ENCODE measurements at places on chromosomes 11 and 22.

DNA sequence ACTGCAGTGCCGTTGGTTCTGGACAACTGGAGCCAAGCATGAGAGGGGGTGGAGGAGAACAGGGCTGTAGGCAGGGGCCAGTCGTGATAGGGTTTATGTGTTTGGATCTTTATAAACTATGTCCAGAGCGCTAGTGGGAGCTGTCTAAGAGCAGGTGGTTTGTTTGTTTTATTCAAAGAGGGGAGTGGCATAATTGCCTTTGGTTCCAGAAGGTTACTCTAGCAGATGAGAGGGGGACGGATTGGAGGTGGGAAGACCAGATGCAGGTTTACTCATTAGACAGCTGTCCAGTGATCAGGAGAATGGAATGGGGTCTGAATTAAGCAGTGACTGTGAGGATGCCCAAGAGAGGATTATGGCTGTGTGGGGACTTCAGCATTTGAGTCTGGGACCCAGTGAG lies 109.3 kb upstream of the TBCEL start:
- no peak for DNase-seq

DNA sequence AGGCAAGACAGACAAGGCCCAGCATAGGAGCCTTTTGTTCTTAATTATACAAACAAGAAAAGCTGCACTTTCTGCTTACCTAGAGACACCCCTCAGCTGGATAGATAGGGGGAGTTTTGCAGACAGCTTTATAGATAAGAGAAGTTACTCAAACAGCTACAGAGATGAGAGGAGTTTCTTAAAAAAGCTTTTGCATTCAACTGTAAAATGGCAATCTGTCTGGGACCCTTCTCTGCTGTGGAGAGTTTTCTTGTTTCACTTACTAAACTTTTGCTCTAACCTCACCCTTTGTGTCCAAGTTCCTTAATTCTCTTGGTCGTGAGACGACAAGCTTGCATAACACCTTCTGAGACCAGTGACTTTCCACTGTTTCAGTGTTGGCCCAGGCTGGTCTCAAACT lies 103.8 kb upstream of the CHORDC1 start:
- no peak for DNase-seq

DNA sequence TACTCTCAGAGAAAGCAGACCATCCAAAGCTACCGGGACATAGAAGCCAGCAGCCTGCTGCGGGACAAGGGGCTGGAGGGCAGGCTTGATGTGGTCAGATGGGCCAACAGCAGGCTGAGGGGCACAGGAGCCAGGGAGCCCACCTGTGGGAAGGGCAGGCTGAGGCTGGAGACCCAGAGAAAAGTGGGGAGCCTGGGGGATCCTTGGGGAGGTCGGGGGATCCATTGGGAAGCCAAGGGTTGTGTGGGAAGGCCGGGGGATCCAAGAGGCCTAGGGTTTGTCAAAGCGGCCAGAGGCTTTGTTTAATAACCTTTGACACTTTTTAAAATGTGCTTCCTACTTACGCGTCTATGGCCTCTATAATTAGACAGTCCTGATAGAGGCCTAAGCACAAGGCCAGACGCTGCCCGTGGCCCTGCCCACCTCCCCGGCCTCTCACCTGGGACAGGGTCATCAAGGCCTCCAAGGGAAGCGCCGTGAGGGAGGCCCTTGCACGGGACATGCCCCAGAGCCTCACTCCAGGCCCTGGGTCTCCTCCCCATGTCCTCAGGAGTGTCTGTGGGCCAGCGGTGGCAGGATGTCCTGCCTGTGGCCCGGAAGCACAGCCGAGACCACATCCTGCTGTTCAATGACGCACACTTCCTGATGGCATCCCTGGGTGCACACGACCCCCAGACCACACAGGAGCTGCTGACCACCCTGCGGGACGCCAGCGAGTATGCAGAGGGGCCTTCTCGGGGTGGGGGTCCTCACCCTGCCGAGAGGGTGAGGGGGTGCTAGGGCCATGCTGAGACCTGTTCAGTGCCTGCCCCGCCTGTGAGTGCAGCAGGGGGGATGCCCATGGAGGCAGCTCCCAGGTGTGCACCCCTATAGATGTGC lies 8.6 kb upstream of the GTSE1 start:
- DNase-seq = no peak

DNA sequence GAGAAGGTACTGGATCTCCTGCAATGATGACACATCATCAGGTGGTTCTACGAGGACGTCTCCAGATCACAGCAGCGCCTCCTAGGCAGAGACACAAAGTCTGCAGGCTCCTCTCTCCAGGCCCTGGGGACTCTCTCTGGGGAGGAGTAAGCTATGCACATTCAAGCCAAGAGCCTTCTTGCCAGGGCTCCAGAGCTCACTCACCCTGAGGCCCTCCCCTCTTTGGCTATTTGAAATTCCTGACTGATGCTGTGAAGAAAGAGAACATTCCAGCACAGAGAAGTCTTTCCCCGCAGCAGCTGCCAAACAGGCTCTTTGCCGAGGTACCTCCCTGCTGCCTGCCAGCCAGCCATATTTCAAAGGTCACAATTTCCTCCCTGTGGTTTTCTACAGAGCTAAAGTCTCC lies 204.9 kb downstream of the CSNK2A3 start:
- DNase-seq = no peak

- DNase-seq = no peak
These were observed 145.0 kb upstream of the THY1 start for GRCh38 chr11:119567688-119568582.

- DNase-seq = no peak
These were observed 359.0 kb downstream of the JRKL start for GRCh38 chr11:96748639-96749370.

- peak; percentile 81 for DNase-seq
These were observed 19.3 kb downstream of the RRP7A start for GRCh38 chr22:42500161-42500835.

DNA sequence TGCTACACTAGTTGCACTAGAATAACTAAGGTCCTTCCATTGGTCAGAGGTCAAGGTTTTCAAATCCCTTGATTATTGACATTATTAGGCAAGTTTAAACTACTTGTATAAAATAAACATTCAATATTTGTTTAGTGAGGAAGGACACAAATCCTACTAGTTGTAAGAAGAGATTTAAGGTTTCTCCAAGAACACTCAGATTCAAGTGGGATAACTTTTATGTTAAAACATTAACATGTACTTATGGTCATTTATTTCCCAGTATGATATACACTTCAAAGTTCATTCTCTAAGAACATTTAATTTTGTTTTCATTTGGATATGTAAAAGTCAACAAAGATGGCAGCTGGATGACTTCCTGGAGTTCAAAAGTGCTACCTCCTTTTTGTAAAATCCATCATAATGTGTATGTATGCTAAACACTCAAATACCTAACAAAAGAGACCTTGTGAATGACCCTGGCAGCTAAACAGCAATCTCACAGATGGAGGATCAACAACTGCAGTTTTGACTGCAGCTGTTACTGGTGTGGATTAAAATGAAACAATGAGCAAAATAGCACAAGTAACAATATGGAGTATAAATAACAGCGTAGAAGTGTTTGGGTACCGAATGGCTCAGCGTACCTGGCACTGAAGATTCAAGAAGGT lies 1.5 kb downstream of the CCDC90B start:
- DNase-seq = no peak

DNA sequence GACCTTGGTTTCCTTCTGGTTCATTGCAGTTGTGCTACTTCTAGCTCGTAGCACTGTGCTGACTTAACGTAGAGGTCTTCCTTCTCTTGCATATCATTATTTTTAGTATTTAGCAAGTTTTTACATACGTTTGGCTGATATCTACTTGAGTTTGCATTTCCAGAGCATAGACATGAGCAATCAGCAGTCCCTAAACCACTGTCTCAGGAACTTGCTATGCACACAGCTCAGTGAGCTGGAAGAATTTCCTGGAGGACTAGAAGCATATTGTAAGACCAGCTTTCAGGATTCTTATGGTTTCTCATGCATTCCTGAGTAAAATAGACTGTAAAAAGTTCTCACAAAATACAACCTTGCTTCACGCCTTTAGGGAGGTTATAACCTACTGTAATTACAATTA lies 226.7 kb upstream of the PDGFD start:
- no peak for DNase-seq

- DNase-seq = no peak
These were observed 84.7 kb downstream of the TTC28 start for GRCh38 chr22:28594797-28595462.

DNA sequence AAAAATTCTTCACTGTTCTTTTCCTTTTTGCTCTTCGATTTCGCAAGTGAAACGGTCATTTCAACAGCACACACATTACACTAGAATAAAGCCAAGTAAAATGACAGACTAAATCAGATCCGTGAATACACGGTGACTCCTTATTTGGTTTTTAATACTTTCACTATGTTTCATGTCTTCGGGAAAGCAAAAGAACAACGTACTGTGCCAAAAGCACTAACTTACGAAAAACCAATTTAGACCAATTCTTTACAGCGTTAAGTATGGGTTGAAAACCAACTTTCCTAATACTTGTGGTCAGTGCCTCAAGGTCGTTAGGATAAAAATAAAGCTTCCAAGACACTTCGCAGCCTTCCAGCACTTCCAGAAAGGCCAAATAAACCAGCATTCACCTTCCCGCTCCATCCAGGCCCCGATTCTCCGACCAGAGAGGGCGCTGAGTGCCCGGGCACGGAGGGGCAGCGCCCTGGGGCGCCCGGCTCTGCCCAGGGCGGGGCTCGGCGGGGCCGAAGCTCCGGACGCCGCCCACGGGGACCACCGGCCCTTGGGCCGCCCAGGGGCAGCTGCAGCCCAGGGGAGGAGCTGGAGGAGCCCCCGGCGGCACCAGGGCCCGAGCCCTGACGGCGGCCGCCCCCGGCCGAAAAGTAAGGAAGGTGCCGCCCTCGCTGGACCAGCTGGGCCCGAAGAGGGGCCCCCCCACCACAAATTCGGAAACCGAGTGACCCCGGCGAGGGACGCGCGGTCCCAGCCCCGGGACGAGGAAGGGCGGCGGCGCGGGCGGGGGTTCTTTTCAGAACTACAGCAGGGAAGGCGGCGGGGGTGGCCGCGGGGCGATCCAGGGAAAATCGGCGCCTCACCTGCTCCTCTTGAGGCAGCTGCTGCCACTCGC lies 499 bp downstream of the ATL3 start:
- DNase-seq = peak; percentile 3

DNA sequence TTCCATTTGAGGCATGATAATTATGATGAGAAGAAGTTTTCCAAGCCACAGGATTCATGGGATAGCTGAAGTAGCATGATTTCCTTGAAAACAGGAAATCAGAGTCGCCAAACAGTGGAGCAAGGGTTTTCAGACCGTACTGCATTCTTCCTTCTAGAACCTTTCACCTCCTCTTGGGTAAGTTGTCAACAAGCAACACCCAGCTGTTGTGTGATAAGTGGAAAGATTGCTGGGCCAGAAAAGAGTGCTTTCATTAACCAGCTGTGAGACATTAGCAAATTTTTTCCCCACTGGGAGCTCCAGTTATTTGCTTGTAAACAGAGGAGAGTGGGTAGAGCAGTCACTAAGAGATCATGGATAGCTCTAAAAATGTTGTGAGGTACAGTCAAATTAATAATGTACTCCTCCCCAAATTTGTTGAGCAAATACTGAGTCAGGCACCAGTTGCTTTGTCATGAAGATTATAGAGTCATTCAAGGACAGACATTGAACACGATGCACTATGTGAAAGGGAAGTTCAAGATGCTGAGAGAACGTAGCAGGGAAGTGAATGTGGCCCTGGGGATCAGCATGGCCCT lies 11.7 kb upstream of the MPEG1 start:
- no peak for DNase-seq

DNA sequence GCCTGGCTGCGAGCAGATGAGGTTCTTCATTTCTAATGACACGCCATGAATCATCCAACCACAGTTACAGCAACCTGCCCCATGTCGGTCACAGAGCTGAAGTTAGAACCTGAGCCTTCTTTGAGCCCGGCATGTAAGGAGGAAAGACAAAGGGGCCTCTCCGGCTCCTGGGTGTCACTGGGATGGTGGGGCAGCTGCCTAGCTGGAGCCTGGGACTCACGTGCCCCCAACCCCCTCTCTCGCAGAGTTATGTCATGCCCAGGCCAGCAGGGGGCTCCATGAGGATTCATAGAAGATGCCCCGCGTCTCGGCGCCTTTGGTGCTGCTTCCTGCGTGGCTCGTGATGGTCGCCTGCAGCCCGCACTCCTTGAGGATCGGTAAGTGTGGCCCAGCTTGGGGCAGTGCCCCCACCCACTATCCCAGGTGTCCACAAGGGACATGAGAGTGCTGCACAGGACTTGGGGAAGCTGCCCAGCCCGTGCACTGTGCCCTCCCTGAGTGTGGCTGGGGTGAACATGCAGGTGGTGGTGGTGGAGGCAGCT lies 148.5 kb downstream of the GRIK4 start:
- DNase-seq = no peak

DNA sequence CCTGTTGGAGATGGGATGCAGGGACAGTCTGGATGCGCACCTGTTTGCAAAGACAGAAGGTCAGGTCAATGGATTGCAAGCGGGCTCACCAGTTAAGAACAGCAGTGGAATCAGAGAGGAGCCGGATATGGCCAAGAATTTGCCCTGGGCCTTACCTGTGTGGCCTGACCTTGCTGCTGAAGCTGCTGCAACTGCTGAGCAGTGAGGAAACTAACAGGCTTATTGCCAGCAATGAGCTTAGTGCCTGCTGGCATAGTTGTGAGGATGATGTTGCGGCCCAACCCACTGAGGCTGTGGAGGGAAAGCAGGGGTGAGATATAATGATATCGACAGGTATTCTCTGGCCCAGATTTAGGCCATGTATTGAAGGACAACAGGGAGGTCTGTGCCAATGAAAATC lies 30.6 kb downstream of the NFRKB start:
- DNase-seq = no peak

GRCh38 chr11:1041471-1041870 lies 5.0 kb upstream of the MUC6 start:
- DNase-seq = no peak

DNA sequence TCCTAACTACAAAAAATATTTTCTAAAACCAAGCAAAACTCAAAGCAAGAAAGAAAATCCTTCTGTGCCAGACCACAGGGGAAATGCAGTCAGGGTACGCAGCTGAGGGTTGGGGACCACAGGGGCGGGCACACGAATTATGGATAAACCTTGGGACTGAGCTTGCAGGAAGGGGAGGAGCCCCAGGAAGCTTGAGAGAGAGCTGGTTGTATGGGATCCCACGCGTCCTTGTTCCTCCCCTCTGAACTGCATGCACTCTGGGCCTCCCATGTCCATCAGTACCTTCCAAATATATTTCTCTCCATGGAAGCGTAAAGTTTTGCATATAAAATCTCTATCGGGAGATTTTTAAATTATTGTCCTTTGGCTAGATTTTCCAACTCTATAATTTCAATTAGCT lies 673.4 kb downstream of the TBC1D22A start:
- no peak for DNase-seq

DNA sequence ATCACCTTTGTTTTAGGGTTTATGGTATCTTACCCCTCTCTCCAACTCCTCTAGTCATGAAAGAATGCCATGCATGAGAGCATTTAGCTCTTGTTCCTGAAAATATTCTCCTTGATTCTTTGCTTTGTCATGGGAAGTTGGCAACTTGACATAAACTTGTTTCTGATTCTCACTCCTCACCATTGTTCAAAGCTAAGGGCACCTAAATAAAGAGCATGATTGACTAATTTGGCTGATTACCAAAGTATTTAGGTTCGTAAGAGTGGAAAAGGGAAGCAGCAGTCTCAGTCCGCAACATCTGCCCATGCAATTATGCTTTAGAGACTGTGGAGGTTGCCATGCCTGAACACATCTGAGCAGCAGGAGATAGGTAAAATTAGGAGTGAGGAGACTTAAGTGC lies 26.4 kb downstream of the OR52K1 start:
- no peak for DNase-seq

- DNase-seq = no peak
These were observed 245.7 kb downstream of the ST3GAL4 start for GRCh38 chr11:126601136-126601535.
